DMS 273 treated with DMSO at 0.1 percent for 48 hours (cell line): ENCODE measurements at places on chromosomes 1 and 21.
A peak's percentile ranks its signal among the peaks of the same experiment; 100 is the strongest.

- no peak for DNase-seq
Observed at GRCh38 chr1:18739897-18740296, 109.3 kb downstream of the PAX7 start.

DNA sequence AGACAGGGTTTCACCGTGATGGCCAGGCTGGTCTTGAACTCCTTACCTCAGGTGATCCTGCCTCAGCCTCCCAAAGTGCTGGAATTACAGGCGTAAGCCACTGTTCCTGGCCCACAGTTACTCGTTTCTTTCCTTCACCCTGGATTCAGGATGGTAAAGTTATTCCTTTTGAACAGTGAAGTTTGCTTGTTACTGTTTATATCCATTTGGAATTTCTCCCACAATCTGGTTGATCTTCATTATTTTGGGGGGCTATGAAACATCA is 43.0 kb downstream of the WDR4 start:
- no peak for DNase-seq

DNA sequence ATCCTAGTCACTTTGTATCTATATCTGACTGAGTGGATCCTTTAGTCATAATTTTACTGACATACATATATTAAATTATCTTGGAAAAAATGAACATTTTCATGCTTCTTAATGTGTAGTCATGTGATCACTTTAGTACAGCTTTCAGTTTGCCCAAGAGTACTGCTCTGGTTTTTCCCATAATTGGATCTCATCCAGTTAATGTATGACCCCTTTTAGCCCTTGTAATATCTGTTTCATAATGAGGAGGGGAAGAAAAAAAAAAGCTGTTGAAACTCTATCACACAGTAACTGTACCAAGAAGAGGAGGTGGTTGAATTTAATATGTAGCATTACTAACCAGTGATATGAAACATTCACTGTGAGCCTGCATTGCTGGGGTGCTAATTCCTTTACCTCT is 328.7 kb downstream of the PTPRC start:
- no peak for DNase-seq

DNA sequence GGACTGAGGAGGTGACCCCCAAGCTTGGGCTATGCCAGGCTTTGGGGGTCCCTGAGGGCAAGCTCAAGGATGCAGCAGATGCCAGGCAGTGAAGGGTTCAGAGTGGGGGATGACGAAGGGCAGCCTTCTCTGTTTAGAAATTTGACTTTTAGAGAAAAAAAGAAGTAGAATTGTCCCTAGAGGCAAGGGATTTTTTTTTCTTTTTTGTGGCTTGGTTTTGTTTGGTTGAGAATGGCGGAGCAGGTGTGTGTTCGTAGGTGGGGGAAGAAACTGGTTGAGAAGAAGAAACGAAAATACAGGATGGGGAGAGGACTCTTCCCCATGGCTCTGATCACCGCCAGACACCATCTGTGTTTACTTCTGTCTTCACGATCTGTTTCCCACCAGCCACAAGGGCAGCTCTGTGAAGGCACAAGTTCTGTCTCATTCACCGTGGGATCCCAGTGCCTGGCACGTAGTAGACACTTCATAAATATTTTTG is 8.2 kb downstream of the PLA2G5 start:
- DNase-seq = no peak

- peak; percentile 48 for DNase-seq
Observed at GRCh38 chr1:168637350-168637991, 61.1 kb downstream of the XCL1 start.

GRCh38 chr21:44262338-44263056 is 800 bp upstream of the DNMT3L start:
- no peak for DNase-seq

GRCh38 chr1:83769594-83770318 is 229.2 kb downstream of the TTLL7 start:
- DNase-seq = no peak

GRCh38 chr1:150764617-150765101 is 919 bp downstream of the CTSS start:
- DNase-seq = no peak

DNA sequence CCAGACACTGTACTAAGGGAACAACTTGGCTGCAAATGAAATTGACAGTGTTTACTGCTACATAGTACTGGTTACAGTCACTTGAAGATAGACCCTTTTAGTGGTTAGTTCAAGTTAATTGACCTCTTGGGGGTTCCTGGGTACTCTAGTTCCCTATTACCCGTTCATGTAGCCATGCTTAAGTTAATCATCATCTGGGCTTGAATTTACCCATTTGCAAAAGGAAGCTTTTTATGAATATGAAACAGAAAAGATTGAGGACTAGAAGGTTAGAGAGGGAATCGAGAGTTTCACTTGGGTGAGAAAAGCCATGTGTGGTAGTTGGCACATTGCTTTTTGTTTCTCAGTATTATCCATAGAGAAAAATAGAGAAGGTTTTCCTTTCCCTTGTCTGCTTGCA is 2.7 kb downstream of the MIA3 start:
- DNase-seq = no peak

DNA sequence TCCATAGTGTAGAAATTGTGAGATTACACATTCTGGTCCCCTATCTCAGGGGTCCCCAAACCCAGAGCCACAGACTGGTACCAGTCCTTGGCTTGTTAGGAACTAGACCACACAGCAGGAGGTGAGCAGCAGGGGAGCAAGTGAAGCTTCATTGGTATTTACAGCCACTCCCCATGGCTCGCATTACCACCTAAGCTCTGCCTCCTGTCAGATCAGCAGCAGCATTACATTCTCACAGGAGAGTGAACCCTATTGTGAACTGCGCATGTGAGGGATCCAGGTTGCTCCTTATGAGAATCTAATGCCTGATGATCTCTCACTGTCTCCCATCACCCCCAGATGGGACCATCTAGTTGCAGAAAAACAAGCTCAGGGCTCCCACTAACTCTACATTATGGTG is 229.7 kb upstream of the IRF2BP2 start:
- DNase-seq = no peak

GRCh38 chr21:42413093-42413492 is 9.4 kb downstream of the UBASH3A start:
- no peak for DNase-seq

DNA sequence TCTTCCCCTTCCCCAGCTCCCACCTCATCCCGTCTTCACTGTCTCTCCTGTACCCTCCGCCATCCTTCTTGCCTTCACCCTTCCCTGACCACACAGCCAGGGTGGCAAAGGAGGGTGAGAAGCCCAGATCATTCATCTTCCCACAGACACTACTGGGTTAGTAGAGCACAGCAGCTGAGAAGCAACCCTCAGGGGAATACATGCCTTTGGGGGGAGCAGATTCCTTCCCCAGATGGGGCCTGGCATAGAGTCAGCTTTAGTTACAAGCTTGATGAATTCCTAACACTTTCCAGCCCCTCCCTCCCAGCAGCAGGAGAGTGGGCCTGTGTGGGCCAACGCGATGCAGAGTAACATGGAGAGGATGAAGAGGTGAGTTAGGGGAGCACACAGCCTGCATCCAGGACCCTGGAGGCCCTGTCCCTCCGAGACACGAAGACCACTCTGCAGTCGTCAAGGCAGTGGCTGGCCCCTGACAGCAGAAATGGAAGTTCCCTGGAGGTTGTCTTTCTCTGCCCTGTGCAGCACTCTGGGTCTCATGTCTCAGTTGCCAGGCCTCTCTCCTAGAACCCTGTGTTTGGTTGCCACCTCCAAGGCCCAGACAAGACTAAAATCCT is 8.8 kb upstream of the BTG2 start:
- DNase-seq = peak; percentile 71

- DNase-seq = no peak
Observed at GRCh38 chr1:107442551-107442950, 301.7 kb downstream of the NTNG1 start.

DNA sequence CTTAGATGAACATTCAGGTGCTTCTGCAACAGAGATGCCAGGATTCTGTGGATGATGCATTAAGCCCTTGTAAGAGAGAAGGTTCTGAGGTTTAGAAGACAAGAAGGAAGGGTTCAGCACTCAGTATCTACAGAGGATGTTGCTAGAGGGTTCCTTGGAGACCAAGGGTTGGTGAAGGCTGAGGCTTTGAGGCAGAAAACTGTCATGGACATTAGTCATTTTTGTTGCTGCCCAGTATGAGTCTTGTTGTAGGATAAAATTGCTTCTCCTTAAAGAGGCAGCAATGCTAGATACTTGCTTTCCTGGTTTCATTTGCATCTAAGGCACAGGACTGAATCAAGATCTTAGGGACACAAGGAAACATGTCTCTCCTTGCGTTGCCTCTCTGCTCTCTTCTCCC is 319.4 kb upstream of the NFIA start:
- no peak for DNase-seq

- DNase-seq = no peak
Observed at GRCh38 chr1:150164779-150165178, 15.1 kb downstream of the PLEKHO1 start.

DNA sequence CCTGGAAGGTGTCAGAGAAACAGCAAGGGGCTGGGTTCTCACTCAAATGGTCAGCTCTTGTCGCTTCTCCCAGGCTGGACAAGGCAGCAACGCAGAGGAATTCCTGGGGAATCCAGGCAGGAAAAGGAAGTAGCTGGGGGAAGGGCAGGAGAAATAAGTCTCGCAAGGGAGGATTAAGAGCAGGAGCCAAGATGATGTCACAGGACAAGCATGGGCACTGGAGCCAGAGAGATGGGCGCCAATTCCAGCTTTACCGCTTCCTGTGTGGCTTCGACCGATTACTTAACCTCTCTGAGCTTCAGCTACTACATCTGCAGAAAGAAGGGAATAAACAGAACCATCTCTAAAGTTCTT is 70.5 kb downstream of the SSBP3 start:
- DNase-seq = no peak

DNA sequence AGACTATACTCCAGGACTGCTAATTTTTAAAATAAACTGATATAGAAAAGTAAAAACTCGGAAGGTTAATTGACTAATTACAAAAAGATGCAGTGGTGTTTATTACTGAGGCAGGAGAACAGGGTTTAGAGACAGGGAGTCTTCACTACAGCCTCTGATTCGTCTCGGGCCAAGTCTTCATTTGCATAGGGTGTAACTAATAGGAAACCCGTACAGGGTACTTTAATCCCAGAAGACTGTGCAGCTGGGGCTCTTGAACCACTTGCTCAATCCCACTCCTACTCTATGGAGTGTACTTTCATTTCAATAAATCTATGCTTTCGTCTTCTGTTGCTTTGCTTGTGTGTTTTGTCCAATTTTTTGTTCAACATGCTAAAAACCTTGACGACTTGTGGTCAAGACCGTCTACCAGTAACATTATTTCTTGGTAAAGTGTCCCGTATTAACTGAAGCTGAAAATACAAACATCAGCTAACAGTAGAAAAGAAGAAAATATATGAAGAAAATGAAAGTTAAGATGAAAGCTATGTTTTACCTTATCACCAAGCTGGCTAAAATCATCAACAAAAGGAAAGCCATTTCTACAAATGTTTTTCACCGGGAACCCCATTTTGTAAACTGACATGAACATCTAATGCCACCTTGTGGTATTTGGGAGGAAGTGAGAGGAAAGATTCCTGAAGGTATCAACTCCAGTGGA is 8.0 kb downstream of the SDHB start:
- DNase-seq = peak; percentile 25

GRCh38 chr1:114024049-114024448 is 44.8 kb downstream of the OLFML3 start:
- peak; percentile 27 for DNase-seq

DNA sequence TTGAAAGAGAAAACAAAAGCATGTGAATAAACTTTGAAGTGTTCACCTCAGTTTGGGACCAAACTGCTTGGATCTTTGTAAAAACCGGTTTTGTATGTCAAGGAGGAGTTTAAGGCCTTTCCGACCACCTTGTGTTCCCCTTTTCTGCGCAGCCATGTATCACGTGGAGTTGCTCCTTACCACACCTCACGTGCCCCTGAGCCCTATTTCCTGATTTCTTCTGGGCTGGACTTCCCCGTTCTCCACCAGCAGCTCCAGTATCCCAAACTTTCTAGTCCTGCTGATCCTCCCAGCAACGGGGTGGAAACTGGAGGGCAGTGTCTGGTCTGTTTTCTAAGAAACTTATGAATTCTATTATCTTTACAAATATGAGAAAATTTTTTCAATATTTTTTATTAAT is 1.6 kb upstream of the SH3D21 start:
- DNase-seq = no peak

- DNase-seq = no peak
Observed at GRCh38 chr1:208165659-208166058, 78.5 kb downstream of the PLXNA2 start.

- DNase-seq = no peak
Observed at GRCh38 chr1:174626031-174627025, 178.6 kb downstream of the GPR52 start.

- DNase-seq = no peak
Observed at GRCh38 chr1:42964044-42964812, 5.6 kb upstream of the SLC2A1 start.

GRCh38 chr1:200665861-200666260 is 3.8 kb downstream of the DDX59 start:
- no peak for DNase-seq

DNA sequence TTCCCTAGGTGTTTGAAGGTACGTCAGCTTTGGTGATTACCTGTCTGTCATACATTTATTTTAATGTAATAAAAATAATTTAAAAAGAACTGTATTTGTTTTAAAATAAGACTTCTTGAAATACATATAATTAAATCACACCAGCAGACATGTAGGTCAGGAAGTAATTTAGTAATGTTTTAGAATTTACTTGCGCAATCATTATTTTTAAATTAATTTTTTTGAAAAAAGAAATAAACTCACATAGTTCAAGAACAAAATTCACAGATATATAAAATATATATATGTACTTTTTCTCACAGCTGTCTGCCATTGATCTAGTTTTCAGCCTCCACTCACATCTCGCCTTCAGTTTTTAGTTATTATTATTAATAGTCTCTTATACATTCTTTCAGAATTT is 875.9 kb downstream of the TTLL7 start:
- DNase-seq = no peak

DNA sequence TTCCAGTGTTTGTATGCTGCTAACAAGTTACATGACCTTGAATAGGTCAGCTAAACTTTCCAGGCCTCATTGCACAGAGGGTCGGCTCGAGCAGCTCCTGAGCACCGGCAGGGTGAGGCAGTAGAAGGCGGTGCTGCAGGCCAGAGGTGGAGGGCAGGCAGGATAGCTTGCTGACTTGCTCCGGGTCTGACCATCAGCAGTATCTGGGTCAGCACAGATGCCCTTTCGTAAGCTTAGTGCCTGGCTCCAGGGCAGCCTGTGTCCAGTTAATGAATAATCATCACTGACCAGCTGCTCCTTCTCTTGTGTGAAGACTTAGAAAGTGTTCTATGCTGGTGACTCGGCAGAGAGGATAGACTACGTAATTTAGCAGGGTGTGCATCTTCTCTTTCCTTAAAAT is 6.9 kb downstream of the MAPKAPK2 start:
- no peak for DNase-seq
